T-helper 2 cell (primary cell): ENCODE measurements at places on chromosomes 2 and 18.

GRCh38 chr2:155692106-155692505 lies 640.4 kb downstream of the NR4A2 start:
- DNase-seq, result no peak

- no peak for DNase-seq
These were observed 61.4 kb downstream of the SOS1 start for GRCh38 chr2:39059366-39059952.

DNA sequence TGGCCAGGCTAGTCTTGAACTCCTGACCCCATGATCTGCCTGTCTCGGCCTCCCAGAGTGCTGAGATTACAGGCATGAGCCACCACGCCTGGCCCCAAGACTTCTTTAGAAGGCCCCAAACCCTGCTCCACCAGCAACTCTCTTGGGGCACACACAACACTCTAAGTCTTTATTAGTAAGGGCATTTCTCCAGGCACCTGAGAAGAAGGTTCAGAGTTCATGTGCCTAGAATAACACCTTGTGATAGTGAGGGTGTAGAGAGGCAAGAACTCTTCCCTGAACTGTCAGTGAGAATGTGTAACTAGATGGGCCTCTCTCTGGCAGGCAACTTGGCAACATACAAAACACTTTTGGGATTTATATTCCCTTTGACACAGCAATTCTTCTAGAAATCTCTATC lies 43.8 kb downstream of the SH2D6 start:
- no peak for DNase-seq

- DNase-seq, result no peak
These were observed 501.8 kb upstream of the PKDCC start for GRCh38 chr2:41546031-41546430.

DNA sequence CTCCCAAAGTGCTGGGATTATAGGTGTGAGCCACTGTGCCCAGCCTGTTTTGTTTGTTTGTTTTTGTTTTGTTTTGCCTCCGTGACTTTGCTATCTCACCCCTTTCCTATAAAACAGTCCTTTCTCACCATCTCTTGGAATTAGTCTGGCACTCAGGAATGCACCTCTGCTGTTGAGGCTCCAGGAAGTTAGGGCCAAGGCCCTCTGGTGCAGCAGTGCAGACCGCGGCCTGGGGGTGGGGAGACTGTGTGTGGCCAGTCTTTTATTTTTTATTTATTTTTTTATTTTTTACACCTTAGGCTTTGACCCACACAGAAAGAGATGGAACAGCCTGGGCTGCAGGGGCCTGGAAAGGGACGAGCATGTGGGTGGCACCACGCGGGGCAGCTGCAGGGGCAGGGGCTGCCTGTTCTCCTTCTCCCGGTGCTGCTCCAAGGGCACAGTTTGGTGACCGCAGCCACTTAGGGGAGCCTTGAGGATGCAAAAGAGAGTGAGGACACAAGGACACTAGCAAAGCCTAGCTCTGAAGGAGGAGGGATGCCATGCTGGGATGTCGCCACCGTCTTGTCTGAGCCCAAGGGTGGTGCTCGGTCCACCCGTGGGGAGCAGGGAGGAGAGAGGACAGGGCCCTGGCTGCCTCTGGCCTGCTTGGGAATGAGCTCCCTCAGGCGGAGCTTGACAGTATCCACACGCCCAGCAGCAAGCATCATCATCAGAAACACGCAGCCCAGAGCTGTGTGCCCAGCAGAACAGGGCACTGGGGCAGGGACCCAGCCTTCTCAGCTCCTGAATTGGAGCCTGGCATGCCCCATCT lies 19.4 kb upstream of the ALPI start:
- DNase-seq, result no peak

DNA sequence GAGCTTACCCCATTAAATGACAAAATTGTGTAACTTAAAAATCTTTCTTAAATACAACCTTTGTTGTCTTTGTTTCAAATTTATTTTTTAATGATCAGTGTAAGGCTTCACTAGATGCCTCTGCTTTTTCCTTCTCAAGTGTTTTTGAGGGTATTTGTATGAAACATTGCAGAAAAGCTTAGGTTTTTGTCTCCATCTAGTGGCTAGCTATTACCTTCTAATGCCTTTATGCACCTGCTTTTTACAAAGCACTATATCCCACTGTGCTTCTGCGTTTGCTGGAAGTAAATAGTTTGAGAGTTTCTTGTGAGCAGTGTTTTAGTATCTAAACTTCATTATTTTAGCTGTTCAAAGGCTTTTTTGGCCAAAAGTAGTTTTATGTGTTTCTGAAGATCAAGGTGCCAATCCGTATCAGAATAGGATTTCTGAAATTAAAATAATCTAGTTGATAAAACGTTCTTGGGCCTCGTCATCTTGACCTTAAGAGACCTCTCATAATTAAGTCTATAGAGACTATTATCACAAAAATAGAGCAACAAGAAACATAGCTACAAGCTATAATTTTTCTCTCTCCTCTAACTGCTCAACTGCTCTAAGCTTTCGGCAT lies 47.0 kb downstream of the IWS1 start:
- DNase-seq, result no peak

DNA sequence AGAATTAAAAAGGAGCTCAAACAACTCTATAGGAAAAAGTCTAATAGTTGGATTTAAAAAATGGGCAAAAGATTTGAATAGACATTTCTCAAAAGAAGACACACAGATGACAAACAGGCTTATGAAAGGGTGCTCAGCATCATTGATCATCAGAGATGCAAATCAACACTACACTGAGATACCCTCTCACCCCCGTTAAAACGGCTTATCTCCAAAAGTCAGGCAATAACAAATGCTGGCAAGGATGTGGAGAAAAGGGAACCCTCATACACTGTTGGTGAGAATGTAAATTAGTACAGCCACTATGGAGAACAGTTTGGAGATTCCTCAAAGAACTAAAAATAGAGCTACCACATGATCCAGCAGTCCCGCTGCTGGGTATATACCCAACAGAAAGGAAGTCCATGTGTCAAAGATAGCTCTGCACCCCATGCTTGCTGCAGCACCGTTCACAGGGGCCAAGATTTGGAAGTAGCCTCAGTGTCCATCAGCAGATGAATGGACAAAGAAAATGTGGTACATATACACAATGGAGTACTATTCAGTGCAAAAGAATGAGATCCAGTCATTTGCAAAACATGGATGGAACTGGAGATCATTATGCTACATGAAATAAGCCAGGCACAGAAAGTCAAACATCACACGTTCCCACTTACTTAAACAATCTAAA lies 46.7 kb upstream of the B3GNT7 start:
- DNase-seq, result no peak
